GM23338 (cell line): ENCODE measurements at places on chromosomes 2 and 18. TPM values are rescaled to one million over a fixed set of nuclear protein-coding genes. Genes with fewer than 3 reads are reported as not detected.

GRCh38 chr2:21393173-21393572 lies 269.4 kb downstream of the TDRD15 start:
- DNase-seq, result no peak

GRCh38 chr2:62826141-62826540 lies 120.6 kb downstream of the EHBP1 start:
- peak; percentile 21 for DNase-seq

DNA sequence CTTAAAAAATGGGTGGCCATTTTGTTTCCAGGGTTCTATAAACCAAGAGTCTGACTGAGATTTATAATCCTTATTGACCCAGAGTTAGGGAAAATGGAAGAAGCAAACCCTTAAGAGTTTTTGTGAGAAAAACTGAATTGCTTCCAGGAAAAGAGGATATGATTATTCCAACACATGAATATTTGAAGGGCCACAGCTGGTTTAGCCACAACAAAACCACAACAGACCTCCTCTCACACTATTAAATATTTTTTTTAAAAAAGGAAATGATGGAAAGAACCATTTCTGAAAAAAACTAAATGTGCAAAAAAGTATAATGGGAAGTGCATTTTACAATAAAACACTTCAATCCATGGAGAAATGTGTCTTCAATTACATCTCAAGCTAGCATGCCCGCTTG lies 182.7 kb downstream of the ETAA1 start:
- DNase-seq, result no peak

DNA sequence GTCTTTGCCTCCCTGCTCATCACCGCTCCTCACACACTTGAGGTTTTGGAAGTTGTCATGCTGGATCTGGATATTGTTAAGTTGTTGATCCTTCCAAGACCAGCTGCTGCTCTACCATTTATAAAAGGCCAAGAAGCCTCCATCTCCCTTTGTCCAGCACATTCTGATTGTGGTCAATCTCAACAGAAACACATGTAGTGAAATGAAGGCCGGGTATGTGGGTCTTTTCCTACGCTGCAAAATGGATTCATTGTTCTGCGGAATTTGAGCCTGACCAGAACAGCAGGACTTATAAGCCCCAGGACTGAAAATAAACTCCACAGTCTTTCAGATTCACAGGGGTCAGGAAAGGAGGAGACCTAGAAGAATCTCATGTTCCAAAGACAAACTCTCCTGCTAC lies 238.4 kb downstream of the CMPK2 start:
- no peak for DNase-seq

GRCh38 chr2:178074123-178075005 lies 1.8 kb upstream of the PDE11A start:
- no peak for DNase-seq

- DNase-seq, result no peak
Observed at GRCh38 chr18:21383031-21383430, 141.0 kb downstream of the GREB1L start.

DNA sequence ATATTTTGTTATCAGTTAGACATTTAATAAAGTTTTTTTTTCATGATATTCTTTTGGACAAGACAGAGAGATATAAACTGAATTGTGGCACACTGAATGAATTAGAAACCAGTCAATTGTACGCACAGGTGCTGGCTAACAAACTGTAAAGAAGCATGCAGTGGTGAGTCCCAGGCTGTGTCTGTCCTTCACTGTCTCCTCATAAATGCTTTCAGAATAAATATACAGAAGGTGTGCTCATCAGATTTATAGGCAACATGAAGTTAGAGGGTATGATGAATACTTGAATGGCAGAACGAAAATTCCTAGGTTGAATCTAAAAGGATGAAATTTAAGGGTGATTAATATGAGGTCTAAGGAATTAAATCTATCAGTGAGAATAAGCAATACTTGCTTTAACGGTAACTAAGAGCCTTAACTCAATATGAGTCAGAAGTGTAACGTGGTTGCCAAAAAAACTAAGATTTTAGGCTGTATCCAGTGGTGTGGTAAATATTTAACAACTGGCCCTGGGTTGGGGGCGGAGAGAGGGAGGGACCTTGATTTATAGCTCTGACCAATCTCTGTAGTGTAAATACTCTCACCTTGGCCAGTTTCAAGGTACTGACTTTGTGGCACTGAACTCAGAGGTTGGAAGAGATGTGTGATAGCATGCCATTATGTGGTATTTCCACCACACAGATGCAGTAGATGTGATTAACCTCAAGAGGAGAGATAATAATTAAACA lies 41.9 kb upstream of the AAK1 start:
- DNase-seq, result no peak

GRCh38 chr2:145638675-145639074 lies 1118.8 kb upstream of the ZEB2 start:
- peak; percentile 21 for DNase-seq

DNA sequence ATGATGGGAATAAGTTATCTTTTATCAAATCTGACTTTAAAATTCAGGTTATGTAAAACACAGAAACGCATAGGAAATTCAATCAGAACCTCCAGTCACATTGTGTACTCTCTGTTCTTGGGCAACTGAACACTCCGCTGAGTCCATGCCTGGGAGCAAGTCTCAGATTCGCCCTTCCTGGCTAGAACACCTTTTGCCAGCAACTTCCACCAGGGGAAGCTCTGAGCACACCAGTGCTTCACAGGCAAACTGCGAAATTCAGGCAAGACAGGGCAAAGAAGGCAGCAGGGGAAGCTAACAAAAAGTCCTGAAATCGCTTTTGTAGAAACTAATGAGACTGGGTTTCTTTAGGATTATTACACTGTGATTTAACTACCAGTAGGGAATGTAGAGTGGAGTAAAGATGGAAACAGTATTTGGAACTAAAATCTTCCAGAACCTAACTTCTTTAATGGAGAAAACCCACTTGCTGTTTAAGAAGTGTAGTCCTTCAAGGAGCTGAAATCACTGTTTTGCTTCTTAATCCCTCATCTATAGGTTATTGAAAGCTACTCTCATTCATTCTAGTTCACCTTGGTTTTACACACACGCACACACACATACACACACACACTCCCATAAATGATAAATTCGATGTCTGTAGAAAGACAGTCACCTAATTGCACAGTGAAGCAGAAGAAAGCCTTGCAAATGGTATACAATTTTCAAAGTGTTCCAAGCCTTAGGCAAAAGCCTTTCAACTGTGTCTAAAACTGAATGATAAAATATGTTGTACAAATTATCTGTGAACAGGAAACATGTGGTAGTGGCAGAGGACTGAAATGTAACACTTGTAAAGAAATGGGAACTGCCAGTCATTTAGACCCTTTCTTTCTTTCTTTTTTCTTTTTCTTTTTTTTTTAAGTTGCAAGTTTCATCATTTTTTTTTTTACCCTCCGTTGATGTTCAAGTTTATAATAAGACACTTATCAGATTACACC lies 214.5 kb downstream of the TMEM182 start:
- DNase-seq, result peak; percentile 84

GRCh38 chr2:167833294-167833693 lies 414.1 kb downstream of the STK39 start:
- no peak for DNase-seq

DNA sequence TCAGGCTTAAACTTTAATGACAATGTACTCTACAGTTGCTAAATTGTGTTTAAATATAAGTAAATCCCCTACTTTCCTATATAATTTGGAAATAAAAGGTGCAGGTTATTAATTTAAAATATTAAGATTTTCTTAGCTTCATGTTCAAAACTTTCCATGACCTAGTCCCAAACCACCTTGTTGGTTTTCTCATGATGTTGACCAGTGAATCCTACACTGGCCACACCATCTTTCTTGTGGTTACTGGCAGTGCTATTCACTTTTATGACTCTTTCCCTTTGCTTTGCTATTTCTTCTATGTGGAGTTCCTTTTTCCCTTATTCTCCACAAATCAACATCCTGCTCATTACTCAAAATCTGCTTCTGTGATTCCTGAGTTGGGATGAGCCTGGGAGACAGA lies 138.6 kb upstream of the NDUFV2 start:
- DNase-seq, result no peak

DNA sequence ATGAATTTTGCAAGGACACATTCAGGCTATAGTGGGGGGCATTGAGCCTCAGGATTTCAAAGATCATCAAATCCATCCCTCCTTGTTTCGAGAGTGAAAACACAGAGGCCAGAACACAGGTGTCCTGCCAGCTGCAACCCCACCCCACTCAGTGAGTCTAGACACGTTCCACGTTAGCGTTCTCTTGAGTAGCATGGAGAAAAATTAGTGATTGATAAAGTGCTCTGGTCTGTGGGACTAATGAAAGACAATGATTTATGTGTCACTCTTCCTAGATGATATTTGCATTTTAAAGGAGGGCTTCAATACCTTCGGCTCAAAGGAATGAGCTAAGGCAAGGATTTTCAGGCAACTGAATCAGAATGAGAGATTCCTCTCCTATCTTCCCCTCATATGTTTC lies 43.8 kb downstream of the SLC4A3 start:
- no peak for DNase-seq

DNA sequence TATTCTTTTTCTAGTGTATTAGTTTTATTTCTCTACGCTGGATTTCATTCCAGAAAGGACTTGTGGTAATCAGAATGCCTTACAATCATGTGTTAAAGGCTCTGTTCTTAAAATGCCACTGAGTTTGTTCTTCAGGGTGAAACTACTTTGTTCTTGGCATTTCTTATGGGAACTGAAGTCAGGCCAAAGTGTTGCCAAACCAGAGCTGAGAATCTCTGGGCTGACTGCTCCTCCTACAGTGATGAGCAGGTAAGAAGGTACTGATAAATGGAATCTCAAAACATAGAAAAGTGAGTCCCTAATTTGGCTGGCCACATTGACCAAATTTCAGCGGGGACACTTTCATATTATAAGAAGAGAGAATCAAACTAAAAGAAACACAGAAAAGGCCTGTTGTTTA lies 55.1 kb upstream of the ZNF397 start:
- DNase-seq, result no peak

DNA sequence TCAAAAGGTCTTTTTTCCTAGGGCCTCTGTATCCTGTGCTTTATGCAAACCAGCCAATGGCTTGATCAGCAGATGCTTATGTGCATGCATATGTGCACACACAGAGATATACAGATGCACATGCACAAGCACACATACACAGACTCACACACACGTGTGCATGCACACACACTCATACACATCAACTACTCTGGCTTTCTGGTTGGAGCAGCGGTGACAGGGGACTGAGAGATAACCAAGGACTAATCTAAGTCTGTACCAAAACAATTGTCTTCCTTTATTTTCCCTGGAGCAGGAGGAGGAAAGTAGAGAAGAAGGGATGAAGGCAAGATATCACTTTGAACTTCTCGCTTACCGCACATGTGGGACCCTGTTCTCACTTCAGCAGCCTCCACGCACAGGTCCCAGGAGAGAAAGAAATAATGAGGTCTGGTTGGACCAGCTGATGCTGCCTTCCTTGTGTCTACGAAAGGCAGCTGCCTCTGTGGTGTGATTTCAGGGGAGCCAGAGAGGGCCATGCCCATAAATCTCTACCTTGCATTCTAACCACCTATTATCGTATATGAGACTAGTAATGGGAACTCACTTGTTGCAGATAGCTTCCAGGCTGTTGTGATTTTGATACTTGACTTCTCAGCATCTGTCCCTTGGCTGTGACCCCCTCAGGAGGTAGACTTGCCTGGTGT lies 338.0 kb downstream of the EN1 start:
- DNase-seq, result no peak

DNA sequence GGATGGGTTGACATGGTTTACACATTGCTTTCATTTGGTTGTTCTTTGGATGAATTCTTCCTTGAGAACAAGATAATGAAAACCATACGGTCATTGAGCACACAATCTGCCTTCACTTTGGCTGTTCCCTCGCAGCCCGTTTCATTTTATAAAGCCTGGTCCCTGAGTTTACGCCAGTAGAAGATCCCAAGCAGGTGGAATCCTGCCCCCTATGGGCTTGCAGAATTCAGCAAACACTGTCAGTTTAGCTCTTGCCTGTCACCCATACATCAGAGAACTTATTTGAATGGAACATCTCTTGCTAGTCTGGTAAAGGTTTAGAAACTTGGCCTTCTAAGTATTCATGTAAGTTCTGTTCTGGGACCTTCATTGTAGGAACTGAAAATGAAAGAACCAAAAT lies 666.4 kb upstream of the ZEB2 start:
- peak; percentile 76 for DNase-seq

GRCh38 chr18:23415515-23415914 lies 37.6 kb upstream of the RIOK3 start:
- DNase-seq, result no peak

DNA sequence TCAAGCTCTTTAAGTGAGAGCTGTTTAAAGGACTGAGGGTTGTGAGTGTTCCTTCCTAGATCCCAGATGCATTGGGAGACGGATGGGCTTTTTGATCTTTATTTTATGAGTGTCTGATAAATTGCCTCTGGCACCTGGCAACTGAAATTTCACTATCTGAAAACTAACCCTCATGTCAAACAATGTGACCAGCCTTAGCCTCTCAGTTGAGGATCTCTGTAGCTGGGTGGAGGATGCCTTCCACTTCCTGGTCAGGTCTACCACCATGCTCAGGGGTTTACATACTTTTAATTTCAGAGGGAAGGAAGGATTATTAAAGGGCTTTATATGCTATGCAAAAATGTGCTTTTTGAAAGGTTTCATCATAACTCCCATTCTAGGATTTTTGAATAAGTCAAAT lies 70.5 kb upstream of the NT5C1B start:
- DNase-seq, result no peak

DNA sequence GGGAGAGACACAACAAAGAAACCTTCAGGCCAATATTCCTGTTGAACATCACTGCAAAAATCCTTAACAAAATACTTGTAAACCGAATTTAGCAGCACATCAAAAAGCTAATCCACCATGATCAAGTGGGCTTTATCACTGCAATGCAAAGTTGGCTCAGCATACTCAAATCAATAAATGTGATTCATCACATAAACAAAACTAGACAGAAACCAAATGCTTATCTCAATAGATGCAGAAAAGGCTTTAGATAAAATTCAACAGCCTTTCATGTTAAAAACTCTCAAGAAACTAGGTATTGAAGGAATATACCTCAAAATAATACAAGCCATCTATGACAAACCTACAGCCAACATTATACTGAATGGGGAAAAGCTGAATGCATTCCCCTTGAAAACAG lies 20.6 kb downstream of the GTF2A1L start:
- DNase-seq, result no peak

DNA sequence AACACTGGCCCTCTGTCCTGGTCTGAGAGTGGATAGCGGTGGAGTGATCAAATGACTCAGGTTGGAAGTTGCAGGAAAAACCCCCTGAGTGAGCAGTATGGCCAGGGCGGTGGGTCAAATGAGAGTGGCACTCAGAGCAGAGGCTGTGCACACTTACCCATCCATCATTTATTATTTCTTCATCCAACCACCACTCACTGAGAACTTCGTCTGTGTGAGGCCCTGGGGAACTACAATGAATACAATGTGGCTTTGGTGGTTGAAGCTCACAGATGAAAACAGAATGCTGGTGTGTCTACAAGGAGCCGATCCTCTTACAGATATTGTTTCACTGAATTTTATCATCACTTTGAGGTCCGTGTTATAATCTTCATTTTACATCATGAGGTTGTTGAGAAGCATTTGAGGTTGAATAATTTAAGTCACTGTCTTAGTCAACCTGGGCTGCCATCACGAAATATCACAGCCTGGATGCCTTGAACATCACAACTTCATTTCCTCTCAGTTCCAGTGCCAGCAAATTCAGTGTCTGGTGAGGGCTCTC lies 73.4 kb upstream of the ID2 start:
- DNase-seq, result no peak

RNF152 gene
- total RNA-seq, result 2.9 and 7.9 TPM in 2 replicates

CAPG gene
- 75.2 and 88.7 TPM in 2 replicates for total RNA-seq

TMEM178A gene
- 12.3 and 17.4 TPM in 2 replicates for total RNA-seq

RNF103 gene
- 5.9 and 8.5 TPM in 2 replicates for total RNA-seq

KIF1A gene
- total RNA-seq, result 183 and 214 TPM in 2 replicates

CRYBA2 gene
- total RNA-seq, result not detected in 2 replicates

FSIP2 gene
- total RNA-seq, result 2.9 and 3.8 TPM in 2 replicates

ANKRD36B gene
- total RNA-seq, result 13.9 and 15.7 TPM in 2 replicates

SERTAD2 gene
- total RNA-seq, result 6.2 and 6.6 TPM in 2 replicates

PLEKHH2 gene
- total RNA-seq, result 6.5 and 6.7 TPM in 2 replicates
